ENCODE measurements at places on chromosomes 7 and 10.

DNA sequence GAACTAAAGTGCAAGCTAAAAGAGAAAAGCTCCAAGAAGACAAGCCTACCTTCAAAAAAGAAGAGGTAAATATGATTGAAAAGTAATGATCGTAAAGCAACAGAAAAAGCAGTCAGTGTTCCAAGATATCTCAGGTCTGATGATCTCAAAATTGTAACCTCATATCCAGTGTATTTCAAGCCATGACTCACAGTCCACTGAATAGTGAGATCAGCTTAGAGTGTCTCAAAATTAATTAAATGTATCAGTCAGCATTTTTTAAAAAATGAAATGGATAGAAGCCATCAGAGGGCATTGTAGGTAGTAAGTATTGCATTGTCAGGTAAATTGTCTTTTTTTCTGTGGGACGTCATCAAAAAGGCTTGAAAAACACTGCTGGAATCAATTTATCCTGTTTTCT lies 50.6 kb upstream of the AGBL3 start:
- H3K4me1 ChIP-seq: peaks cover 10% of the 10 kb centered on the region
- no peak for DNase-seq
- no peak overlapping the region for H3K27ac ChIP-seq
- no peaks in the 10 kb centered on the region for H3K36me3 ChIP-seq

- no peaks in the 10 kb centered on the region for H3K36me3 ChIP-seq
- no peak overlapping the region for H3K4me3 ChIP-seq
- H3K27ac ChIP-seq: no peak overlapping the region
- DNase-seq: no peak
Measured at GRCh38 chr7:143479055-143479766, 1.5 kb downstream of the TAS2R41 start.

DNA sequence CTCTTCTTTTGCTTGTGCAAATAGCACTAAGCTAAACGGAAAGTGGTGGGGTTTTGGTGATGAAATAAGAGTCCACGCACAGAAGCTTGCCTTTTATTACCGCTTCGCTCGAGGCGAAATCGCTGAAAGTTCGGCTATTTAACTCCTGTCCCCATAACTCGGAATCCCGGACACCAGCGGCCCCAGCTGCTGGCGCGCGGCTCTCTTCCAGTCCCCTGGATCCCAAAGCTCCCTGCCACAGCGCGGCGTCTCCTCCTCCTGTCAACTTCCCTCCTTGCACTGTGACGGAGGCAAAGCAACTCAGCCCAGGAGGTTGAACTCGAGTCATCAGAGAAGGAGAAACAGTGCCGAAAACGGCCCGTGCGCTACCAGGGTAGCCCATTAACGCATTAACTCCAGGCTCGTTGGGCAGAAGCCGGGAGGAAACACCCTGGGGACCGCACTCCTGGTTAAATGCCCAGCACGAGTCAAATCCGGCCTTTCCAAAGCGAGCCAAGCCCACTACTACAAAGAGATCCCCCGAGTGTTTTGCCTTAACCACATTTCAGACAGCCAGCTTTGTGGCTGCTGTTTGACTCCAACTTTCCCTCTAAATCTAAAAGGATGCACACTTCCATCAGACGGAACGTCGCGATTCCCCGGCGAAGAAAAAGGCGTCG lies 1.3 kb downstream of the SEMA3D start:
- peaks cover 5% of the 10 kb centered on the region for H3K4me1 ChIP-seq
- no peaks in the 10 kb centered on the region for H3K36me3 ChIP-seq
- DNase-seq: no peak
- peaks cover 33% of the 10 kb centered on the region for H3K27me3 ChIP-seq

DNA sequence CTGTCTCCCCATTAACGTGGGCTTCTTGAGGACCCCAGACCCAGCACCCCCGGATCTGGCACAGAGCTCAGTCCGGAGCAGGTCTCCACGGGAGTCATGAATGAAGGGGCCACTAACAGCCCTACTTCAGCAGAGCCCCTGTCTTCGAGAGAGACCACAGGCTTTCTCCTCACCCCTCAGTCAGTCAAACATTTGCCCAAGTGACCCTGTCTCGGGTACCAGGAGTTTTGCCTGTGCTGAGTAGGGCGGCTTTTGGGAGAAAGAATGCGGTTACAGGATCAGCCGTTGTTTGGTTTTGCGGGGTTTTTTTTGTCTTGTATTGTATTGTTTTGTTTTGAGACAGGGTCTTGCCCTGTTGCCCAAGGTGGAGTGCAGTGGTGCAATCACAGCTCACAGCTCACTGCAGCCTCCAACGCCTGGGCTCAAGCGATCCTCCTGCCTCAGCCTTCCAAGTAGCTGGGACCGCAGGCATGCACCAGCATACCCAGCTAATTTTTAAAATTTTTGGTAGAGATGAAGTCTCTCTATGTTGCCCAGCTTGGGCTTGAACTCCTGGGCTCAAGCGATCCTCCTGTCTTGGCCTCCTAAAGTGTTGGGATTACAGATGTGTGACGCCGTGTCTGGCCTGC lies 16.5 kb downstream of the ADAP1 start:
- no peak overlapping the region for H3K4me3 ChIP-seq
- H3K27ac ChIP-seq: no peak overlapping the region
- H3K4me1 ChIP-seq: peaks cover 22% of the 10 kb centered on the region
- H3K36me3 ChIP-seq: peaks cover 26% of the 10 kb centered on the region
- peaks cover 2% of the 10 kb centered on the region for H3K27me3 ChIP-seq

DNA sequence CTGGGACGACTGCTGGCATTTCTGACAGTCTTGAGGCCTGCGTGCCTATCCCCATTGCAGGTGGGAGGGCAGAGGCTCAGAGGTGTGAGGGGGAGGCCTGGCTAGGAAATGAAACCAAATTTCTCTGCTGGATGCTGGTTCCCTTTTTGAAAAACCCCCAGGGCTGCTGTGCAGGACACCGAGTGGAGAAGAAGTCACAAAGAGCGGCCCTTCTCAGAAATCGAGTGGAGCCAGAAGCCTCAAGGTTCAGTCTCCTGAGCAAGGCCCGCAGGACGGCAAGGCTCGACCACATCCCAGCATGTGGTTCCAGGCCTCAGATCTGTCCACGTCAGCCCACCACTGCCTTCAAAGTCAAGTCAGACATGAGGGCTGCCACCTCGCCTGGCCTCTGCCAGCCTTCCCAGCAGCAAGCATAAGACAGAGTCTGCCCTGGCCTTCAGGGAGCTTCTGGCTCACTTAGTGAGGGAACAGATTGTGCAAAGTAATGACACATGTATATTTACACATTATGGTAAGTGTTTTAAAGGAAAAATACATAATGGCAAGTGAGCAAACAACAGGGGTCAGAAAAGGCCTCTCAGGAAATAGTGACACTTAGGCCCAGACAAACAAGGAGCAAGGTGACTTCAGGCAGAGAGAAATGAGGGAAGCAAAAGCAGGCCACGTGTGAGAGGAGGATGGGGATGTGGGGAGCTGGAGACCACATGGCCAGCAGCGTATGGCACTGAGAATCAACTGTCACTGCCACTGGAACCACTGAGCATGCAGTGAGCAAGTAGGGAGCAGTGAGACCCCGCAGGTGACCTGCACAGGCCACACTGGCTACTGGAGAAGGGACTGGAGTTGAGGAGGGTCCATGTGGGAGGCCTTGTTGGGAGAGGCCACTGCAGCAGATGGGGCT lies 86.7 kb downstream of the ARHGAP22 start:
- no peak for DNase-seq
- no peaks in the 10 kb centered on the region for H3K4me1 ChIP-seq
- no peaks in the 10 kb centered on the region for H3K36me3 ChIP-seq
- H3K27me3 ChIP-seq: peaks cover 40% of the 10 kb centered on the region
- no peak overlapping the region for H3K27ac ChIP-seq
